ENCODE measurements at places on chromosomes 5 and 9. TPM values are rescaled to one million over a fixed set of nuclear protein-coding genes. Genes with fewer than 3 reads are reported as not detected.
A peak's percentile ranks its signal among the peaks of the same experiment; 100 is the strongest.

- no peak overlapping the region for H3K27ac ChIP-seq
- DNase-seq: no peak
- no peaks in the 10 kb centered on the region for H3K4me1 ChIP-seq
- H3K27me3 ChIP-seq: no peaks in the 10 kb centered on the region
- no peak overlapping the region for H3K4me3 ChIP-seq
- no peaks in the 10 kb centered on the region for H3K36me3 ChIP-seq
These were observed 214.4 kb downstream of the EFNA5 start for GRCh38 chr5:107456281-107456715.

- no peak for DNase-seq
- H3K36me3 ChIP-seq: no peaks in the 10 kb centered on the region
- H3K27ac ChIP-seq: no peak overlapping the region
- peaks cover 22% of the 10 kb centered on the region for H3K4me1 ChIP-seq
- H3K4me3 ChIP-seq: no peak overlapping the region
These were observed 129.7 kb upstream of the MAP3K1 start for GRCh38 chr5:56685503-56686217.

Gene AK8
- 0.84 TPM for total RNA-seq

Gene KCNIP1
- total RNA-seq: not detected

DNA sequence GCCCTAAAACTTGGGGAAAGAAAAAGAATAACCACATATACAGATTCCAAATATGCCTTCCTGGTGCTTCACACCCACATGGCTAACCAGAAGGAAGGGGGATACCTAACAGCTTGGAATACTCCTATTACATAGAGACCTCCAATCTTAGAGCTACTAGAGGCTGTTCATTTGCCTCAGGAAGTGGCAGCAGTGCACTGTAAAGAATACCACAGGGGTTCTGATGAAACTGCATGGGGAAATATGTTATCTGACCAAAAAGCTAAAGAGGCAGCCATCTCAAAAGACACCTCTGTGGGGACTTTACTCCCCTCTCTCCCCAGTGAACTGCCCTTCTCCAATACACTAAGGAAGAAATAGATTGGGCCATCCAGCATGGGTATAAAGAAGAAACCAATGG, 66.4 kb downstream of the CDKN2A start:
- DNase-seq: no peak
- H3K4me1 ChIP-seq: no peaks in the 10 kb centered on the region
- no peak overlapping the region for H3K27ac ChIP-seq
- H3K27me3 ChIP-seq: no peaks in the 10 kb centered on the region

DNA sequence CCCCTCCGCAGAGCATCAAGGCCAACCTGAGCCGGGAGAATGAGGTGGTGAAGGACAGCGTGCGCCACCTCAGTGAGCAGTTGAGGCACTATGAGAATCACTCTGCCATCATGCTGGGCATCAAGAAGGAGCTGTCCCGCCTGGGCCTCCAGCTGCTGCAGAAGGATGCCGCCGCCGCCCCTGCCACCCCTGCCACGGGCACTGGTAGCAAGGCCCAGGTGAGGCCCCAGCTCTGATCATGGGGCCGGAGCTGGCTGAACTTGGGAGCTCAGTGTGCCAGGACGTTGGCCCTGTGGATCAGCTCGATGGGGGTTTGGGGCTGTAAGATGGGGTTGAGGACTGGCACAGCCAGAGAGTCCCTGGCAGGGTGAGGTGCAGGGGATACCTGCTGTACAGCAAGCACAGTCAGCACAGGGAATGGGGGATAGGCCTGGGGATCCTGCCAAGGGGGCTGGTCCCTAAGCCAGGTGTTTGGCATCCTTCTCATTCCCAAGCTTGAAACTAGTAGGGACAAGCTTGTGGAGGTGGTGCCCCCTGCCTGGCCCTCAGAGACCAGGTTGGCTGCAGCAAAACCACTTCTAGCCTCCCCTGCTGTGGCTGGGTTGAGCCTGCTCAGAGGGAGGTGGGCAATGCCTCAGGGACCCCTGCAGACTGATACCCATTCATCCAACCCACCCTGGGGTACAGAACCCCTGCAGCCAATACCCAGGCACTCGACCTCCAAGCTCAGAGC, 22.5 kb downstream of the OLFML2A start:
- DNase-seq: no peak
- H3K4me3 ChIP-seq: no peak overlapping the region
- H3K4me1 ChIP-seq: peaks cover 65% of the 10 kb centered on the region
- no peak overlapping the region for H3K27ac ChIP-seq
- no peaks in the 10 kb centered on the region for H3K36me3 ChIP-seq

GRCh38 chr9:69768716-69769115, 8.9 kb upstream of the PTAR1 start:
- H3K27ac ChIP-seq: no peak overlapping the region
- no peak overlapping the region for H3K4me3 ChIP-seq
- no peaks in the 10 kb centered on the region for H3K27me3 ChIP-seq
- H3K4me1 ChIP-seq: no peaks in the 10 kb centered on the region
- DNase-seq: no peak

Gene RUSC2
- total RNA-seq: 39.3 TPM

GRCh38 chr9:36930941-36931340, 103.1 kb downstream of the PAX5 start:
- no peak for DNase-seq
- H3K4me3 ChIP-seq: no peak overlapping the region
- no peaks in the 10 kb centered on the region for H3K36me3 ChIP-seq
- no peak overlapping the region for H3K27ac ChIP-seq
- no peaks in the 10 kb centered on the region for H3K4me1 ChIP-seq

DNA sequence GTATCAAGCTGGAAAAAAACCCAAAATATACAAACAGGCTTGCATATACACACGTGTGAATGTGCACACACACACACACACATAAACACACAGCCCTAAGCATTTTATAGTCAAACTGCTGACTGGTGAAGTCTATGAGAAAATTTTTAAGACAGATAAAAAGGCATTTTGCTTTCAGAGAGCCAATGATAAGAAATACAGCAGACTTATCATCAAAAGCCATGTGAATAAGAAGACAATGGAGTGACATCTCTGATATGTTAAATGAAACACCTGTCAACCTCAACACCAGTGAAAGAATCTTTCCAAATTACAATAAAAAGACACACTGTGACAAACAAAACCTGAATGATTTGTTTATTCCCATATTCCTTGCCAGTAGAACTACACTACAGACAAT, 233.3 kb downstream of the CDH9 start:
- no peak for DNase-seq
- H3K4me1 ChIP-seq: no peaks in the 10 kb centered on the region
- H3K27ac ChIP-seq: no peak overlapping the region
- H3K4me3 ChIP-seq: no peak overlapping the region
- H3K27me3 ChIP-seq: no peaks in the 10 kb centered on the region

- H3K4me1 ChIP-seq: peaks cover 42% of the 10 kb centered on the region
- H3K4me3 ChIP-seq: peak overlapping the region; percentile 65
- peak overlapping the region; percentile 85 for H3K27ac ChIP-seq
- no peaks in the 10 kb centered on the region for H3K36me3 ChIP-seq
These were observed 2.5 kb upstream of the RGMB start for GRCh38 chr5:98770911-98771322.

- H3K4me1 ChIP-seq: peaks cover 22% of the 10 kb centered on the region
- H3K36me3 ChIP-seq: no peaks in the 10 kb centered on the region
- H3K27ac ChIP-seq: no peak overlapping the region
- H3K27me3 ChIP-seq: no peaks in the 10 kb centered on the region
- DNase-seq: peak; percentile 10
These were observed 20.6 kb upstream of the COL5A1 start for GRCh38 chr9:134620751-134621557.

DNA sequence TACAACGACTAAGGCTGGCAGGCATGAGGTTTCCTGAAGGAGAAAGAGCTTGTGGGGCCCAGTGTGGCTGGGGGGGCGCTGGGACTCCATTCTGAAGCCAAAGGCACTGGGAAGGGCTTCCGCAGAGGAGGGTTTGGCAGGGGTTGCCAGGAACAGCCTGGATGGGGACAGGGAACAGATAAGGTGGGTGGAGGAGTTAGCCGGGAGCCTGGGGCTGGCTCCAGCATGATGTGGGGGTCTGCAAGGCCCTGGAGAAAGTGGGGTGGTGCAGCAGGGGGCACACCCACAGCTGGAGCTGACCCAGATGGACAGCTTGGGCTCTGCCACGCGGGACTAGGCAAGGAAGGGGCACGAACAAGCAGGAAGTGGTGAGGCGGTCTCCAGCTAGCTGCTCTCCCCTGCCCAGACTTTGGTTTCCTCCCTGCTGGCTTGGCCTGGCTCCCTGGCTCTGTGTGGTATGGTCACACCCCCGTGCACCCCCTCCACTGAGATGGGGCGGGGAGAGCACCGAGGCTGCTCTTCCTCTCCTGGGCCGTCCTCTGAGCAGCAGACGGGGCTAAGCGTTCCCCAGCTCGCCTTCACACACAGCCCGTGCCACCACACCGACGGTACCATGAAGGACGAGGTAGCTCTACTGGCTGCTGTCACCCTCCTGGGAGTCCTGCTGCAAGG, at the start of gene LTC4S:
Gene LTC4S, plus strand, starts transcription at position 519 of the 672 bp plus-strand sequence. Its CDS starts 95 bp downstream, at position 614.
- H3K27me3 ChIP-seq: no peaks in the 10 kb centered on the region
- peak within 1 kb of the TSS; percentile 92 for H3K27ac ChIP-seq
- peak within 1 kb of the TSS; percentile 18 for H3K4me3 ChIP-seq
- H3K4me1 ChIP-seq: peaks cover 50% of the 10 kb centered on the region
- DNase-seq: peak; percentile 73

DNA sequence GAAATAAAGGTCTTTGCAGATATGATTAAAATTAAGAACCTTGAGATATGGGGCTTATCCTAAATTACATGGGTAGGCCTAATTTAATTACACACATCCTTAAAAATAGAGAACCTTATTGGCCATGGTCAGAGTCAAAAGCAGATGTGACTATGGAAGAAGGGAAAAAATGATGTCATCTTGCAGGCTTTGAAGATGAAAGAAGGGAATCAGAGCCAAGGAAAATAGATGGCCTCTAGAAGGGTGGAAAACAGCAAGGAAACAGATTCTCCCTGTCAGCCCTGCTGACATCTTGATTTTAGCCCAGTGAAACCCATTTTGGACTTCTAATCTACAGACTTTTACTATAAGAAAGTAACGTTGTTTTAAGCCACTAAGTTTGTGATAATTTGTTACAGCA, 37.6 kb upstream of the KCNN2 start:
- no peaks in the 10 kb centered on the region for H3K36me3 ChIP-seq
- H3K27me3 ChIP-seq: no peaks in the 10 kb centered on the region
- H3K27ac ChIP-seq: no peak overlapping the region
- no peaks in the 10 kb centered on the region for H3K4me1 ChIP-seq
- DNase-seq: no peak

Gene MEF2C
- 32.8 TPM for total RNA-seq

Gene NR5A1
- total RNA-seq: not detected

Gene PTGDS
- total RNA-seq: 5,432 TPM

Gene FOXD4L5
- total RNA-seq: not detected

Gene FBP2
- not detected for total RNA-seq

GRCh38 chr5:112682621-112683061, 55.0 kb upstream of the APC start:
- no peaks in the 10 kb centered on the region for H3K27me3 ChIP-seq
- no peak overlapping the region for H3K4me3 ChIP-seq
- H3K27ac ChIP-seq: no peak overlapping the region
- H3K36me3 ChIP-seq: no peaks in the 10 kb centered on the region

DNA sequence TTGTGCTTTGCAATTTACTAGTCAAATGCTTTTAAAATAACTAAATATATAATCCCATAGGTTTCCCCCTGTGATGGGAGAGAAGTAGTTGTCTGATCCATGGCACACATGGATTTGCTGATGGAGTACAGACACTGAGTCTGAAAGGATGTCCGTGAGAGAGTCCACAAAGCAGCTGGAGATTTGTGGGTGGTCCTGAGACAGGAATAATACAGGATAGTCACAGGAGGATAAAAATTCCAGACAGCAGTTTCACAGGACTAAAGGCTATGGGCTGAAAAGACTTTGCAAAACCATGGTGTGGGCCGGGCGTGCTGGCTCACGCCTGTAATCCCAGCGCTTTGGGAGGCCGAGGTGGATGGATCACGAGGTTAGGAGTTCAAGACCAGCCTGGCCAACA, 58.7 kb upstream of the ZFR start:
- H3K4me1 ChIP-seq: no peaks in the 10 kb centered on the region
- H3K27me3 ChIP-seq: peaks cover 4% of the 10 kb centered on the region
- H3K4me3 ChIP-seq: no peak overlapping the region
- no peak for DNase-seq
- H3K36me3 ChIP-seq: no peaks in the 10 kb centered on the region
- H3K27ac ChIP-seq: no peak overlapping the region

GRCh38 chr5:150406103-150406722, 6.5 kb downstream of the CD74 start:
- peaks cover 15% of the 10 kb centered on the region for H3K4me1 ChIP-seq
- H3K4me3 ChIP-seq: no peak overlapping the region
- no peaks in the 10 kb centered on the region for H3K27me3 ChIP-seq
- no peak for DNase-seq
- no peak overlapping the region for H3K27ac ChIP-seq
- peaks cover 63% of the 10 kb centered on the region for H3K36me3 ChIP-seq

Gene CAMK4
- 0.66 TPM for total RNA-seq

GRCh38 chr5:120771202-120771601, 307.1 kb downstream of the PRR16 start:
- no peaks in the 10 kb centered on the region for H3K27me3 ChIP-seq
- H3K4me3 ChIP-seq: no peak overlapping the region
- no peak overlapping the region for H3K27ac ChIP-seq
- DNase-seq: no peak

DNA sequence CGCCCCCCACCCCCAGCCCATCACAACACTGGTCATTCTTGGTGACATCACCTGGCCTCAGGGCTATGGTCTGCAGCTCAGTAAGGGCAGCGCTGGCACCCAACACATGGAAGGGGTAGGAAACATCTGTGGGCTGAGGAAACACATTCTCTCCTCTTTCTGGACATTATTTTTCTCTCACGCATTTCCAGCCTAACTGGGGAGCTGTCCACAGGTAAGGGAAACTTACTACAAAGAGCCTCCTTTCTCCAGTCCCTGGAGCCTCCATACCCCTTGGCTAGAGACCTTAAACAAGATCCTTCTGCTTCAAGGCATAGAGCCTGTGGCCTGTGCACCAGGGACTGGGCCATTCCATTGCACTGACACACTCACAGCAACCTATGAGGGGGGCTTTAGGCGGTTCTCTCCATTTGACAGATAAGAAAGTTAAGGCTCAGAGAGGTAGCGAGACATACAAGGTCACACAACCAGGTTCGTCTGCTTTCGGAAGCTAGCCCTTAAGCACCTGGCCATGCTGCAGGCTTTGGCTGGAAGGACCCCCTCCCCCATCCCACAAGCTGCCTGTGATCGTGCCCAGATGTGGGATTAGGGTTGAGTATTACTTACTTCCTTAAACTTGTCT, 40.7 kb downstream of the CXXC5 start:
- H3K27ac ChIP-seq: peak overlapping the region; percentile 91
- no peaks in the 10 kb centered on the region for H3K27me3 ChIP-seq
- peaks cover 67% of the 10 kb centered on the region for H3K4me1 ChIP-seq
- no peaks in the 10 kb centered on the region for H3K36me3 ChIP-seq

Measured in tibial nerve (tissue), 4 donors.